NCI-H2081 (cell line): ENCODE measurements at places on chromosomes 11 and 22.

DNA sequence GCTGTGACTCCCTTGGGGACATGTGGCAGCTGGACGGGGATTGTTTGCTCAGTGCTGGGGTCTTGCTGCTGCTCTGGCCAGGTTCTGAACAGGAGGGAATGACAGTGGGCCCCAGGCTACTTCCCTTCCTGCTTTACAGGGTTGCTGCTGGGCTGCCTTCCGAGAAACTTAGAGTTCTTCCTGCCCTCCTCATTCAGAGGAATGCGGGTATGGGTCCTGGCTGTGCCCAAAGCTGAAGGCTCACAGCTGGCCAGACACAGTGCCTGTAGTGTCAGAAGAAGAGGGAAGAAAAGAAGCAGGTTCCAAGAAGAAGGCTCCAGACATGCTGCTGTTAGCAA is 108.3 kb upstream of the PARVA start:
- peak; percentile 15 for DNase-seq

- no peak for DNase-seq
These were observed 99.0 kb upstream of the NNMT start for GRCh38 chr11:114196997-114197703.

GRCh38 chr11:44496391-44496790 is 69.1 kb upstream of the CD82 start:
- no peak for DNase-seq

DNA sequence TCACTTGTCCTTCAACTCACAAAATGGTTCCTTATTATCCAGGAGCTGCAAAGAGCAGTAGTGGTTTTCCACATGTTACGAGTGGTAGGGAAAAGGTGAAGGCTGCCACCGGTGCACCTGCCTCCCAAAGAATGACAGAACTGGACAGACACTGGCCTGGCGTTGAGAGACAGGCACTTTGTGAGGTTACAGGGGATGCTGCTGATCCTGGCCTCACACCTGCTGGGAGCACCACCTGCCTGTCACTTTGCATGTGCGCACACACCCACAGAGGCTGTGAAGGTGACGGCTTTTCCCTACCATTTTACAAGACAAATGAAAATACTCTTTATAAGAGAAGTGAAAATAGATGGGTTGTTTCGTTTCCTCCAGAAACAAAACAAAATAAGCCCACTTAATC is 175.3 kb upstream of the B3GAT1 start:
- DNase-seq: no peak

DNA sequence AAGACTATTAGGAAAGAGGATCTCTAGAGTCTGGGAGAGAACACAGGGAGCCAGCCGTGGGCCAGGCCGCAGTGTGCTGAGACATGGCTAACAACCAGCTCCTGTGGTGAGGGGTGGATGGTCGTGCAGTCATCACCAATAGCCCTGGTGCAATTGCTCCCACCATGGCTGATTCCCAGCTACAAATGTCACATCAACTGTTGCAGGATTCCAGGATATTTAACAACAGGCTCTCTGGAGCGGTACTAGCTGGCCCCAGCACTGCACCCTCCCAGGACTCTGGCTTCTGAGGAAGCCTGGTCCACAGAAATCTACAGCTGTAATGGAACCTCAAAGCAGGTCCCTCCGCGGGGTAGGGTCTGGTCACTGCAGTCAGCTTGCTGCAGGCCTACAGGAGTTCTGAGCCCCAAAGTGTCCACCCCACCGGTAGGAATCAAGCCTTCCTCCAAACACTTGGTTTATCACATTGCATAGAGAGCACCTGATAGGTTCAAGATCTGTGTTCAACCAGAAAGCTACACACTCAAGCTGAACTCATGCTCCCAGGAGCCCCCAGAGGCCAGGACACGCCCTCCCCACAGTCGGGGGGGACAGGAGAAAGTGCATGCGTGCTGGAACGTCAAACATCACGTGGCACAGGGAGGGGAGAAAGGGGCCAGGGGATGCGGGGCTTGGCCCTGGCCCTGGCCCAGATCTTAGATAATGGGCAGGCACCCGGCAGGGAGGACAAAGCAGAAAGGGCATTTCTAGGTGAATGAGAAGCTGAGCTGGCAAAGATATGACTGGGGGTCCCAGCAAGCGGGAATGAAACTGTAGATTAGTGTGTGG is 609.0 kb downstream of the TBC1D22A start:
- DNase-seq: no peak

DNA sequence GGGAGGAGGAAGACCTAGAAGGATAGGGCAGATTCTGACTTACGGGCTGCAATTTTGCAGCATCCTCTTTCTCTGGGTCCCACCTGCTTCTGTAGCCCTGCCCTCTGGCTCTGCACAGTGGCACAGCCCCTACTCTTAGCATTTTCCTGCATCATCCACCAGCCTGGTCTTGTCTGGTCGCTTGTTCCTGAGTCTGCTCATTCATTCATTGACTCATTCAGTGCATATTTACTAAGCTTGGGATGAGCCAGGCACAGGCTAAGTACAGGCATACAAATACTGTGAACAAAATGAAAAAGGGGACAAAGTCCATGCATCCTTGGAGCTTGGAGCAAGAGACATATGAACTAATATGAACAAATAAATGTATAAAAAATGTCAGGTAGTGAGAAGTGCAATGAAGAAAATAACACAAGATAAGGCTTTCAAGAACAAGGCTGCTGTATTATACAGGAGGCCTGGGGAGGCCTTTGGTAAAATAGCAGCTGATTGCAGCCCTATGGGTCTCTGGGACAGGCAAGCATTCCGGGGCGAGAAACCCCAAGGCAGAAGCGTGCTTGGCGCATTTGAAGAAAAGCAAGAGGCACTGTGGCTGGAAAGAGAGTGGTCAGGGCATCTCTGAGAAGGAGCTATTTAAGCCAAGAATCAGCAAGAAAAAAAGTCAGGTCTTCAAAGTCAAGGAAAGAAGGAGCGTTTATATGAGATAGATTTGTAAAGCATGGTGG is 108.0 kb upstream of the ALX4 start:
- no peak for DNase-seq

- DNase-seq: no peak
These were observed 360.2 kb downstream of the CADM1 start for GRCh38 chr11:115144014-115144413.

GRCh38 chr11:57321388-57322255 is 3.1 kb downstream of the TNKS1BP1 start:
- DNase-seq: no peak

GRCh38 chr22:41030891-41031290 is 61.5 kb upstream of the EP300 start:
- DNase-seq: no peak

GRCh38 chr11:2770761-2771301 is 71.0 kb upstream of the KCNQ1OT1 start:
- DNase-seq: no peak

DNA sequence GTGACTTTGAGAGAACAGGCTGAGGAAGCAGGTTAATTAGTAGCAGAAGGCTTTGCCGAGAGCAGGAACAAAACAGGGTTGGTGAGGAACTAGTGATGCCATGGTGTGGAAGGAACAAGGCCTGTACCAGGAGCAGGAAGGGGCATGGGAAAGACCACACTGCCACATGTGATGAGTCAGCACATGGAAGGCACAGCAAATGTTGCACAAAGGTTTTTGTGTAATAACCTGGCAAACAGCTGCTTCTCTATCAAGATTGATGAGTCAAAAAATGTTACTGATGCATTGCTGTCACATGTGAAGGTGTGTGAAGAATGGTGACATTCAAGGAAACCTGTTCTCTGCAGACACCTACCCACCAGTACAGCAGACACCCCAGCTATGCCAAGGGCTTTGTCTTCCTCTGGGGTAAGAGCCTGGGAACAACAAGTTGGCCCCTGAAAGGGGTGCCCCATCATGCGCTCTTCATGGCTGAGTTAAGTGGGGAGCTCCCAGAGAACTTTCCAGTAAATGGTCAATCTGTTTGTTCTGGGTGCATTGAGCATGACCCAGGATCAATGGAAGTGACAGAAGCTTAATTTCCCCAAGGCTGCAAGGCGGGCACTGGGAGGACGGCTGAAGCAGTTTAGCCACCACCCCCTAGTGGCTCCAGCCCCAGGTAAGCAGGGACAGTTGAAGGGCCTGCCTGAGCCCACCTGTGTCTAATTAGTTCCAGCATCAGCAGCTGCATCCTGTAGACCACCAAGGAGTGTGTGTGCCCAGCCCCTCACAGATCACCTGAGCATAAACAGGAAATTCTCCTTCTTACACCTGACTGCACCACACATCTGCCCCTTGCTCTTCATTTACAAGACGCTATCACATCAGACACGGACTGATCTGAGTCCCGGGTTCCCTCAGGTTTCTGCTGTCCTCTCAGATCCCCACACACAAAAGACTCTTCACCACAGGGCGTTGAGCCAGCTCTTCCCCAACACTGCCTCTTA is 47.6 kb downstream of the GGTLC2 start:
- no peak for DNase-seq

- no peak for DNase-seq
These were observed 71.4 kb downstream of the BUD13 start for GRCh38 chr11:116701297-116701801.

GRCh38 chr11:11117730-11118129 is 235.3 kb downstream of the CSNK2A3 start:
- DNase-seq: no peak

GRCh38 chr11:103494491-103494890 is 385.3 kb downstream of the DYNC2H1 start:
- DNase-seq: no peak

- no peak for DNase-seq
These were observed 121.7 kb downstream of the MN1 start for GRCh38 chr22:27679693-27680488.

GRCh38 chr22:16774911-16775500 is 50.2 kb downstream of the XKR3 start:
- DNase-seq: no peak

DNA sequence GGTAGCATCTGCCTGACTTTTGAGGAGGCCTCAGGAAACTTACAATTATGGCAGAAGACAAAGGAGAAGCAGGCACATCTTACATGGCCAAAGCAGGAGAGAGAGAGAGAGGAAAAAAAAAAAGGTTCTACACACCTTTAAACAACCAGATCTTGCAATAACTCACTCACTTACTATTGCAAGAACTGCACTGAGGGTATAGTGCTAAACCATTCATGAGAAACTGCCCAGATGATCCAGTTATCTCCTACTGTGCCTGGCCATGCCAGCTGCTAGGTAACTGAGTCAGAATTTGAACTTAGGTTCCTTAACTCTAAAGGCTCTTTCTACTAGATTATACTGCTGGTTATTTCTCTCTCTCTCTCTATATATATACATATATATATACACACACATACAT is 7.3 kb downstream of the HORMAD2 start:
- no peak for DNase-seq

DNA sequence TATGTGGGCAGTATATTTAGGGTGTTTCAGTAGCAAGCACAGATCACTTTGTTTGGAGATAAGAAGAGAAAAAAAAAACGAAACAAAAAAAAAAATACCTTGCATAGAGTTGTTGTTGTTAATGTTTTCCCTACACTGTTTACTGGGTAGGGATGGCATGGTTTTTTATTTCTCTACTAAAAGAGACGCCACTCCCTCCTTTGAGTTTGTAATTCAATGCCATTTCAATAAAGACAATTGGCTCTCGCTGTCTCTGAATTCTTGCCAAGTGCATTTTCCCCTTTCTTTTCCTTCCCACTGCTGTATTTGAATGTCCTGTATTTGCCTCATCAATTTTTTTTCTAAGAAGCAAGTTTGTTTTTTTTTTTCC is 213.9 kb upstream of the UBASH3B start:
- peak; percentile 14 for DNase-seq

DNA sequence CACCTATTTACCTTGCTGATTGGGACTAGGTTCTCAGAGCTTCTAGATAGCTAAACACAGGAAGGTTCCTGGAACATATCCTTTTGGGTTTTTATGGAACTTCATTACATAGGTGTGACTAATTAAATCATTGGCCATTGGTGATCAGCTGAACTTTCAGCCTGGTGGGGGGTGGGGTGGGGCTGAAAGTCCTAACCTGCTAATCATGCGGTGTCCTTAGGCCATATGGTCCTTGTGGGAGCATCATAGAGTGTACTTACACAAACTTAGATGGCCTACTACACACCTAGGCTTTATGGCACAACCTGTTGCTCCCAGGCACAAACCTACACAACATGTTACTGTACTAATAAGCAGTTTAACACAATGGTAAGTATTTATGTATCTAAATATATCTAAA is 8.6 kb upstream of the SELENOH start:
- DNase-seq: no peak

- DNase-seq: no peak
These were observed 37.6 kb upstream of the RCN1 start for GRCh38 chr11:32053151-32053888.

DNA sequence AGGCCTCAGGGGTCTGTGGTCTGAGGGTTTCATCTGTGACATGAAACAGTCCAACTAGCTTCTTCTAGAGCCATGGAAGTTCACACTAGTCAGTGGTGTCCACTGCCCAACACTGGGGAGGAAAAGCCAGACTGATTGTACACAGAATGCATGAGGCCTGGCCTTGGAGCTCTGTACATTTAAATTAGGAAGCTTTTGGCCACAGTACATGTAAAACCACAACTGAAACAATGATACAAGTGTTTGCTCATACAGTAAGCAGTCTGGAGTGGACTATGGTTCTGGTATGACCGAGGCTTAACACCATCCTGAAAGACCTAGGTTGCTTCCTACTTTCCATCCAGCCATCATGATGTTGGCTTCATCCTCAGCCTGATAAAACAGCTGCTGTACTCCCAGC is 73.8 kb upstream of the SESN3 start:
- no peak for DNase-seq

DNA sequence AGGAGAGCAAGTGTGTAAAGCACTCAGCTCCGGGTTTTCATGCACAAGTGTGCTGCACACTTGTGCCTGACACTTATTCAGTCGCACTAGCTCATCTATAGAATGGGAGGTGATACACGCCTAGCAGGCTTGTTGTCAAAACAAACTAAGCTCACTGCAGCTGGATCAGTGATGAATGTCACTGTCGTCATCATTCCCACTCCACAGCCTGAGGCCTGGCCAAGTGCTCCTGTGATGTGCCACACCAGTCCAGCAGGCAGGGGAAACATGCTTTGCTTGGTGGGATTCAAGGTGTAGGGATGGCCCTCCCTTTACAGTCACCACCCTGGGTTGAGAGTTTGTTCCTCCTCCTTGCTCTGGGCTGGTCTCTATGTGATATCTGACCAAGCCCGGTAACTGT is 6.8 kb downstream of the MPST start:
- no peak for DNase-seq

DNA sequence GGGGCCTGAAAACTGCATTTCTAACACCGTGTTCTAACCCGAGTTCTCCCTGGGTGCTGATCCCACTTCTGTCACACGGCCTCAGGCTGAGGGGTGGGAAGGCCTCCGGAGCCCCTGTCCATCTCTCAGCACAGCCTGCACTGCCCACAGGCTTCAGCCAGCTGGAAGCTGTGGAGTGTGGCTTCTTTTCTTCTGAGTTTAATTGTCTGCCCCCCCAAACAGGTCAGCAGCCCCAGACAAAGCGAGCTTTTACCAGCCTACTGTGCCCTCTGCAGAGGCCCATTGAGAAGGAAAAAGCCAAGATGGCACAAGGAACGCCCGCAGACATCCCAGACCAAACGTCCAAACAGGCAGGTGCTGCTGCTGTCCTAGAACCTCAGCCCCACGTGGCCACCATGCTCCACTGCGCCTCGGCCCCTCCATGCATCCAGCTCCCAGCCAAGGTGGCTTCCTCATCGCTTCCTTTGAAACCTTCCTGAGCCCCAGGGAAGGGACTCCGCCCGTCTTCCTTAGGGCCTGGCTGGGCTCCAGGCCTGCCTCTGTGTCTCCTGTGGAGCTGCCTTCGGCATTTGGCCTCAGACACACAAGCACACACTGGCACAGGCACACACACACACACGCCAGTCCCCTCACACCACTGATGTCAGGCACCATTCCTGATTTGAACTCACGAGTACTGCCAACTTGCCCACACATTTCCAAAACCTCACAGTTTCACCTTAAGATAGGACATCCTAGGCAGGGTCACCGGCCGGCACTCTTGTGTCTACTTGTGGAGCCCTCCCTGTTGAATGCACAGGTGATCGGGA is 1.7 kb downstream of the MOB2 start:
- no peak for DNase-seq
